Stimulated activated CD8-positive, alpha-beta memory T cell treated with anti-CD3 and anti-CD28 coated beads, Interleukin-12 subunit alpha, Interleukin-12 subunit beta, amount 100 ng/mL, for 1 hour (primary cell): ENCODE measurements at places on chromosomes 11 and 22.

GRCh38 chr22:43313244-43313889, 29.8 kb downstream of the SCUBE1 start:
- no peak for DNase-seq

DNA sequence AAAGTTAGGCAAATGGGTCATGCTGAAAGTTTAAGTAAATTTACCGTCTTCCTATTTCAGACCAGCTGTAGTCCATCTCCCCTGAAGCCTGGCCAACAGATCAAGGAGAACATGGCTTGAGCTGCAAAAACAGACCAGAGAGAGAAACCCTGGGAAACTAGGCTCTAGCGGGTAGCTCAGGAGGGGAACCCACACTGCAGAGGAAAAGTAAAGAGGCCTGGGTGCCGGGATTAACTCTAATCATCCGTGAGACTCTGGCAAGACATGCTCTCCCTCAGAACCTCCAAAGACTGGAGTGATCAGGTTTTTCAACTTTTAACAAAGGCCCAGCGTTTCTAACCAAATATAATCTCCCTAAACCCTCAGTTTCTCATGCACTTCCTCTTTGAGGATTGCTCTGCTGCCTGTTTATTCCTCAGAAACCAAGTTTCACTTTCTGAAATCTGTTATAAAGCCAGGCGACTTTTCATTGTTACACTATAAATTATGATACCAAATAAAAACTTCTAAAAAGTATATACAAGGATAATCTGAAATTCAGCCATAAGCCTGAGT, 67.5 kb downstream of the GAB2 start:
- DNase-seq, result no peak

- no peak for DNase-seq
Measured at GRCh38 chr22:27416511-27417420, 384.8 kb downstream of the MN1 start.

GRCh38 chr11:34366522-34366921, 8.7 kb upstream of the ABTB2 start:
- no peak for DNase-seq

- no peak for DNase-seq
Measured at GRCh38 chr11:69802590-69802989, 16.6 kb downstream of the FGF3 start.

GRCh38 chr22:50303848-50304527, 3.5 kb downstream of the PLXNB2 start:
- DNase-seq, result no peak

GRCh38 chr11:84673753-84674152, 953.4 kb downstream of the DLG2 start:
- DNase-seq, result no peak
